ENCODE measurements at places on chromosomes 2 and 18. TPM values are rescaled to one million over a fixed set of nuclear protein-coding genes. Genes with fewer than 3 reads are reported as not detected.

The DYSF gene
- 135 TPM for polyA plus RNA-seq

The UGT1A3 gene
- polyA plus RNA-seq: not detected

The TTC31 gene
- 19.9 TPM for polyA plus RNA-seq

The RAPGEF4 gene
- 1.5 TPM for polyA plus RNA-seq

The DSG1 gene
- 0.07 TPM for polyA plus RNA-seq

The AMER3 gene
- not detected for polyA plus RNA-seq

The CRACDL gene
- 2.2 TPM for polyA plus RNA-seq

The CXCR4 gene
- polyA plus RNA-seq: 31.8 TPM

DNA sequence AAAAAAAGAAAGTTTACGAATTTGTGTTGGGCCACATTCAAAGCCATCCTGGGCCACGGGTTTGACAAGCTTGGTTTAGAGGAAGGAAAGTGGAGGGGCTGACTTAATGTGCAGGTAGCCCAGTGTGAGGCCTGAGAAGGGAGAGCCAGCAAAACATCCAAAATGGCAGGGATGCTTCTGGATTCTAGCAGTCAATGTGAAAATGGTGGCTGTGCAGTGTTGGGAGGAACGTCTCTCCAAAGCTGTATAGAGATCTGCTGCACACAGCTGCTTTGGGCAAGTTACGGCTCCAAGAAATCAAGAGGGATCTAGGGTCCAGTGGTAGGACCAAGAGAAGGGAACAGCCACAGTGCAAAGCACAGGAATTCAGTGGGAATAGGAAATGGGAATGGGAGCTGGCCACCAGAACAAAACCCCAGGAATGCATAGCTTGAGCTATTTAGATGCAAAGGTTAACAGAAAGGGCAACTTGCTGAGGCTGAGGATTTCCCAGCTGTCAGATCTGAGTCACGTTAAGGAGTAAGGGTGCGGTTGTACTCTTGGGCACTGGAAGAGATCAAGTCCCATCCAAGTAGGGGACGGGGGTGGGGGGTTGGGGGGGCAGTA lies 70.6 kb downstream of the B3GNT2 start:
- DNase-seq: no peak

DNA sequence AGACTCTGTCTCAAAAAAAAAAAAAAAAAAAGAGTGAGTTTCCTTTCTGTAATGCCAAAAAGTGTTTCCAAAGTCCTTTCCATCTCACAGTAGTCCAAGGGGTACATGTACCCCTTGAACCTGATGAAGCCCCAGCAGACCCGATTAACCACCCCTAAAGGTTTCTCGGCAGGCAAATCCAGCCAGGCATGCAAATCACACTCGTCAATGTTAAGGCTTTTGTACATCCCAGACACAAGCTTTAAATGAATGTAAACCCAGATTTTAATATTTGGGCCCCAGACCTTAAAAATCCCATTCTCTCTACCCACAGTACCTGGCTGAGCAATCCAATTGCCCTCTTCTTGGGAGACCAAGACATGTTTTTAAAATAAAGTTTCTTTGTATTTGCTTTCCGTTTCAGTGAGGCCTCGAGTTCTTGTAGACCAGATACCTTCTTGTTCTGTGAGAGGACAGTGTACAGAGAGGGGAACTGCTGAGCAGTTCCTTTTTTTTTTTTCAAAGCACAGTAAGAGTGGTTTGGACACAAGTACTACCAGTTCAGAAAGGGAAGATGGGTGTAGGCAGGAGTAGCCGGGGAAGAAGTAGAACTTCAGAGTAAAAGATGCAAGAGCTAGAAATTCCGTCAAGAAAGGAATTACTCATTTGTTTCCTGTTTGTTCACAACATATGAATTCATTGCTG lies at the start of gene NLRC4:
NLRC4 (minus strand) TSS at position 465 of the 684 bp plus-strand sequence. CDS start 8,111 bp downstream, outside the sequence.
- peak; percentile 45 for DNase-seq

GRCh38 chr2:238183821-238184220 lies 19.7 kb downstream of the ILKAP start:
- no peak for DNase-seq

DNA sequence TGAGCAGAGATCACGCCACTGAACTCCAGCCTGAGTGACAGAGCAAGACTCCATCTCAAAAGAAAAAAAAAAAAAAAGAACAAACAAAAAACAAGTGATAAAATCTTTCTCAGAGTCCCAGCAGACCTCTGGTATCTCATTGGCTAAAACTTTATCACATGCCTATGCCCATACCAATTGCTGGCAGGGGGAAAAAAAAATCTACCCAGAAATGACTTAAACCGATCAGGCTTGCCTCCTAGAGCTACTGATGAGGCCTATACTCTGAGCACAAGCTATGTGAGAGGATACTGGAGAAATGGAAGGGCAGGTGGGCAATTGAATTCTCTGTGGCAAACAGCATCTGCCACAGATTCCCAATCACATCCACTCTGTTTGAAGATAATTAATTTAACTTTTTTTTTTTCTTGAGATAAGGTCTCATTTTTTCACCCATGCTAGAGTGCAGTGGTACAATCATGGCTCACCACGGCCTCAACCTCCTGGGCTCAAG lies 49.0 kb downstream of the FBXO36 start:
- DNase-seq: no peak

GRCh38 chr2:159497256-159497655 lies 119.1 kb downstream of the BAZ2B start:
- peak; percentile 75 for DNase-seq

DNA sequence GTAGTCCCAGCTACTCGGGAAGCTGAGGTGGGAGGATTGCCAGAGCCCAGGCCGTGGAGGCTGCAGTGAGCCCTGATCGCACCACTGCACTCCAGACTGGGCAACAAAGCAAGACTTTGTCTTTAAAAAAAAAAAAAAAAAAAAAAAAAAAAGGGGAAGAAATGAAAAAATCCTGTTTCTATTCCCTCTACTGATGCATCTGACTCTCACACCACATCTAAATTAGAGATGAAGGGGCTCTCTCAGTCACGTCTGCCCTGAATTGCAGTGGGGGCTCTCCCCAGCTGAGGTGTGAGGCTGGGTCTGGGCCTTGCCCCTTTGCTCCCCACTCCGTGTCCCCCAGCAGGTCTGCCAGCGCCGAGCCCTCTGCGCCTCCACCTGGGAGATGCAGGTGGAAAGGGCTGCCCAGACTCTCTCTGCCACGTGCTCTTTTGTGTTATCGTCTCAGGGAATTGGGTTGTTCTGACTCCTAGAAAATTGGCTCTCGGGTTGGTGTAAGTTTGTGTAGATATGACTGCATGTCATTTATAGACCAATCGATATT lies 30.2 kb downstream of the TRAPPC12 start:
- DNase-seq: no peak

DNA sequence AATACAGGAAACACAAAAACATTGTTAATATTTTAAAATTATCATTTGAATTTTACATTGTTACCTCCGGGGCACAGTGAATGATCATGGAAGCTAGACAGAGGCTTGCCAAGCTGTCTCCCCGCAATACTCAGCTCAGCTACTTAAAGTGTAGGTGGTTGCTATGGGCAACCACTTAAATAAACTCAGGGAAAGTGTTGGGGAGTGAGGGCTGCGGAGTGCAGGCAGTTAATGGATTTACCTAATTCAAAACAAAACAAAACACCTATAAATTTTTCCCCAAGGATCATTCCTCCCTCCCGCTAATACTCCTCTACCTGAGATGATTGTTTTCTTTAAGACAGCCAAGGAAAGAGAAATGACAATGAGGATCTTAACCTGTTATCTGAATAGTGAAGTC lies 349.5 kb downstream of the TGIF1 start:
- DNase-seq: peak; percentile 8

DNA sequence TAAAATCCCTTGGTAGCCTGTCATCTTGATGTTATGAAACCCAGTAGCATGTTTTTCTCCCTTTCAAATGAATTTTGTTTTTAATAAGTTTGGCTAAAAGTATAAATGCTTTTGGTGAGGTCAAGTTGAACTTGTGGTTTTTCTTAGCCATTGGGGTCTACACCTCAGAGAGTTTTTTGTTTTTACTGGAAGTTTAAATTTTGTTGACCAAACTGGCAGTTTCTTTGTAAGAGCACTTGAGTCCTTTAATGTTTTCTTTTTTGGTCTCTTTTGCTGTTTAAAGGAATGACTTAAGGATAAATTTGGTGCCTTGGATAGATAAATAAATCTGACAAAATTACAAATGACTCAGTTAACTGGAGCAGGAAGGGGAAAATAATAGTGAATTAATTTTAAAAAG lies 577.3 kb downstream of the SATB2 start:
- DNase-seq: no peak

Data from muscle of leg (tissue), 16 donors.